ENCODE measurements at places on chromosomes 12 and 14.

GRCh38 chr12:105337391-105337790, 6.9 kb downstream of the C12orf75 start:
- no peak for DNase-seq

DNA sequence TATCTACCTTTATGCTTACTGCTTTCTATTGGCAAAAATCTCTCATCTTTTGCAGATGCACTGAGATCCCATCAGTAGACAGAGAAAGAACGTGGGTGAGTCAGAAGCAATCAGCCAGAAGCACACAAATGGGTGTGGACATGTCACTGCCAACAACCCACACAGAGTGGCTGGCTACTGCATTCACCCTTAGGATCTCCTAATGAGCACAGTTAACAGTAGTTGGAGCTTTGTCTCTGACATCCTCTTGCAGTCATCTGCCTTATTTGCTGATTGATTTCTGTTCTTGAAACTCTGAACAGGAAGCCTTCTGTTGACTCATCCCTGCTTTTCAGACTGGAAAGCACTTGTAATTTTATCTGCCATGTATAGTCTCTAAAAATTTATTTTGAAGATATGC, 117.2 kb downstream of the RGS6 start:
- DNase-seq, result no peak

- no peak for DNase-seq
Observed at GRCh38 chr12:104285740-104286515, 17.6 kb upstream of the EID3 start.

- peak; percentile 16 for DNase-seq
Observed at GRCh38 chr14:61280092-61280525, 1.0 kb downstream of the TMEM30B start.

- no peak for DNase-seq
Observed at GRCh38 chr12:91630083-91630482, 447.5 kb upstream of the DCN start.

DNA sequence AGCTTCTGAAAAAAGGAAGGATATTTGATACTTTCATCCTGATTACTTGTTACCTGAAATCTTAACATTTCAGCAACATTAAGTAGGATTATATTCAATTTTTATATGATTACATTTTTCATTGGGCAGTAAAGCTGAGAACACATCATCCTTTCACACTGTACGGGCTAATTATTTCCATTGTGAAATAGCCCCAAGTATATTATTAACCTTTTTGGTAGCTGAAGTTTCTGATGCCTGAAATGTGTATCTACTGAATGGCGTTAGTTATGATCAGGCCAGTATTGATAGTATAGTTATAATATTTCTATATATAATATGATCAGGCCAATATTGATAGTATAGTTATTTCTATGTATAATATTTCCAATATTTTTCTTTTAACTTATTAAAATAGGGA, 10.1 kb downstream of the SPATS2 start:
- no peak for DNase-seq

DNA sequence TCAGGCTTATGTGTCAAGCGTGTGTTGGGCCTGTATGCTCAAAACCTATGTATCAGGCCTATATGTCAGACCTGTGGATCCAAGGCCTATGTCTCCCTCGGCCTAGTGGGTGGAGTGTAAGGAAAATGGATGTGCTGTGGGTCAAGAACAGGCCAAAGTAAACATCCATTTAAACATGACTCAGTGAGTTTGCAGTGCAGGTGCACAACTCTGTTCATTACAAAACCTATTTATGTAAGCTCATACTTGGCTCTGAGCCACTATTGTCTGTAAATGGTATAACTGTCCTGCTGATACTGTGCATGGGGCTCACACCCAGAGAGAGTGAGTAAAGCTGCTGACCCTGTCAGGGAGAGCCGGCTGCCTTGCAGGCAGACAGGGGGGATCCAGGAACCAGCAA, 249.7 kb upstream of the AVPR1A start:
- no peak for DNase-seq

GRCh38 chr14:42335918-42336317, 729.2 kb downstream of the LRFN5 start:
- no peak for DNase-seq

DNA sequence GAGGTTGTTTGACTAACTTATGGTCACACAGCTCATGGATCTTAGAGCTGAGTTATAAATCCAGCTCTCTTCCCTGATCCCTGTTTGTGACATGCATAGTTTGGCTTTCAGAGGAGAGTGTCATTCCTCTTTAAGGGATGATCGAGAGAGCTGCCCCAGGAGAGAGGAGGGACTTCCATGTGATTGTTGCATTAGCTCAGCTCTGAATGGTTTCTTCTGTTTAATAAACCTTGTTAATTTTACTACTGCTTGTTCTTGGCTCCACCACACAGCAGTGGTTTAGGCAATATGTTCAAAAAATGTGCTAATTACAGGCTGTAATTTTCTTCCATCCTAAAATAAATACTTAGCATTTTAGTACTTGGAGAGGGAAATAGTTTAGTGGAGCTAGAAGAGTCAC, 152.5 kb downstream of the C12orf75 start:
- DNase-seq, result no peak

DNA sequence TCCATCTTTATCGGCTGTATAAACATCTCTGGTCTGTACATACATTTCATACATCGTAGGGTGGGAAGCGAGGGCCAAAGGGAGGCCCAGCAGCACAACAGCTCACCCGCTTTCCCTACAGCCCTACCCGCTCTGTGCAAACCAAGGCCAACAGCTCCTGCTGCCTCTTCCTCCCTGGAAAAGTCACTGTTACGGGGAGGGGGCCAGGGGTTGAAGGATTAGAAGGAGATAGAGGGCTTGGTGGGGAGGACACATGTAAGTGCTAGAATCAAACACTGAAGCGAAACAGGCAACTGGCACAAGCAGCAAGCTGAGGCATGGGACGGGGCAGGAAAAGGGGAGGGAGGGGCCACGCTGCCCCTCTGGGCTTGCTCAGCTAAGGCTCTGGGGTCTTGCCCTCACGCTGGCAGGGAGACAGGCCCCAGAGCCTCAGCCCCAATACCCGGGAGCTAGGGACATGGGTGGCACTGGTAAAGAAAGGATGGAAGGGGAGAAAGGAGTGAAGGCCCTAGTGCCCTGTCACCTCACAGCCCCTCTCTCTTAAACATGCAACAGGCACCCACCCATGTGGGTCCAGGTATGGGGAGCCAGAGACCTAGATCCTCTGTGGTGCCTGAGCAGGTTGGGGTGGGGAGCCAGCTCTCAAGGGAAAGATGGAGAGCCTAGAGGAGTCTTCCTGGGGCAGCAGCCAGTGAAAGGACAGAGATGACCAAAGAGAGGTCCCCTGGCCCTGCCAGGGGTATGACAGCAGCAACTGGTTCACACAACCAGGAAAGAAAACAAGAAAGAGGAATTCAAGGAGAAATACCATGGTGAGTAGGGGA, 14.4 kb downstream of the SPRYD3 start:
- no peak for DNase-seq

DNA sequence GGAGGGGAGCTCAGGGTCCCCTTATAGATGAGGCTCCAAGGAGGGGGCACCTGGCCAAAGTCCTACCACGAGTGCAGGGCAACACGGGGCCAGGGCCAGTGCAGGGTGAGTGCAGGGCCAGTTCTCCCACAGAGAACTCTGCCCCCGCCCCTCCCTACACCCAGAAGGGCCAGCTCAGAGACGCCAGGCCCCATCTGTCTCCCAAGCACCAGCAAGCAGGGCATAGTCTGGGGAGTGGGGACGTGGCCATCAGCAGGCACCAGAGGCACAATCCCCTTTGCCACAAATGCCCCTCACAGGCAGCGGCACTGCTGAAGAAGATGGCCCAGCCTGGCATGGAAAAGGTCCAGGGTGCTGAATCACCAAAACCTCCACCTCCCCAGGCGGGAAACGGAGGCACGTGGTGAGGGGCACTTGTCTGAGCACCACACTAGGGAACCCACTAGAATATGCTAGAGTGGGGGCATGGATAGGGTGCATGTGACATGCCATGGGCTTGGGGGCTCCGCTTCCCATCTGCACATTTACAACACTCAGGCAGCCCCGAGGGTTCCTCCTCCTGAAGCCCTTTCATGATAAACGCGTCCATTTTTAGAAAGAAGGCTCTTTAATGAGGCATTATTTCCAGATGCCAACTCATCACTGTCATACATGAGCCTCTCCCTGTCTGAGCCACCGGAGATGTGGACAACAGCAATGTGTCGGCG, 17.8 kb downstream of the CCDC85C start:
- no peak for DNase-seq

DNA sequence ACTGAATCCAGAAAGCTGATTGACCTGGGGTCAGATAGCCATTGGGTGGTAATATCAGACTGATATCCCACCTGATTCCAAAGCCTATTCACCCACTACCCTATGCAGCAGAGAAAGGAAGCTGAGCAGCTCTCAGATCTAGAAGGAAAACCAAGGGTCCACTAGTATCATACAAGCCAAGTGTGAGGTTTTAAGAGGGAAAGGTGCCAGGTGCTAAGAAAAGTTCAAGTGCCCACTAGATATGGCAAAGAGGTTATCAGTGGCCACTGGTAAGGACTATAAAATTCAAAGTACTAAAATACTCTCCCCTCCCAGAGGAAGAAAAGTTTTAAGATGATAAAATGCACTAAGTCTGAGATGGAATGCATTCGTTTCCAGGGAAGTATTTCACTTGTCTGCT, 85.6 kb downstream of the PPM1H start:
- DNase-seq, result no peak

DNA sequence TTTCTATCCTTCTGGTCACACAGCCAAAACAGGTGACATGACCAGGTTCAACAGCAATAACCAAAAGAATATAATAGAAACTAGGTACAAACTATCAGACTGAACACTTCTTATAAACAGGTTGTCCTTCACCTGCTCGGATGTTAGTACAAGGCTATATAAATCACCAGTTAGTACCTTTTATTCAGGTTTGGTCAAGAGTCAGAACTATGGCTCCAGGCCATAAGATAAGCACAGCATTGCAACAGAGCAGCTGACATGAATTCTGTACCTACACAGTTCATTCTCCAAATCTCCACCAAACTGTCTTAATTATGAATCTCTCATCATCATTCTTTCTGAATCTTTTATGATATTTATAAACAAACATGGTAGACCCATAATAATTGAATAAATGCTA, 123.9 kb downstream of the DIO2 start:
- no peak for DNase-seq

DNA sequence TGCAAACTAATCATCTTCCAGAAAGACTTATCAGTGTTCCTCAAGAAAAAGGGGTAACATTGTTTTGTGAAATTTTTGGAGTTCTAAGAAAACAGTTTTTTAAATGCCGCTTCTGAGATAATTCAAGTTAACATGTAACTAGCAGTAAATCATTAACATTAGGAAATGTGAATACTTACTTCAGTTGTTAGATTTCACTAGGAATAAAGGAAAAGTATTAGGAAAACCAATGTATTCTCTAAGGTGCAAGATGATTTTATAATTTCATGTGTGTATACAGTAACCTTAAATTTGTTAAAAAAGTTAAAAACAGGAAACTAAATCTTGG, 36.8 kb downstream of the PAPOLA start:
- no peak for DNase-seq

GRCh38 chr14:90828642-90829487, 12.6 kb upstream of the TTC7B start:
- DNase-seq, result peak; percentile 29

GRCh38 chr12:12533238-12533829, 29.3 kb downstream of the DUSP16 start:
- DNase-seq, result no peak

DNA sequence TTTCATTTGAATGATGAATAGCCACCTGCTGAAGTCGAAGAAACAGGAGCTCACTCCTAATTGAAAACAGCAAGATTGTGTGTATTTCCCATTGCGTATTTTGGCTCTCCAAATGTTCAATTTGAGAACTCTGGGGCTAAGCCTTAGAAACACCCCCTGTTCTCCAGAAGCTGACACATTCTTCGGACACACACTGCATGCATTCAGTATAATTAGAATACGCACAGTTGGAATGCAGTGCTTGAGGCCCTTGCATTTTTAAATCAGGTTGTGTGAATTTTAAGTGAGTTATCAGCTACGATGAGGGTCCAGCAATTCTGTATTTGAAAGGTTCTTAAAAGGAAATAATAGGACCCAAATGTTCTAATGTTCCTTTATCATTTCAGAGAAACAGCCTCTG, 103.8 kb downstream of the PRKD1 start:
- no peak for DNase-seq

- DNase-seq, result peak; percentile 34
Observed at GRCh38 chr14:33950320-33951182, at the start of gene EGLN3. EGLN3 (minus strand) TSS chr14:33951074; CDS start chr14:33950752, 322 bp downstream.

GRCh38 chr14:45492876-45493275, 239.9 kb upstream of the MIS18BP1 start:
- DNase-seq, result no peak

GRCh38 chr12:30691122-30691879, 4.4 kb downstream of the IPO8 start:
- DNase-seq, result no peak

- DNase-seq, result no peak
Observed at GRCh38 chr12:92561543-92561899, 141.3 kb upstream of the PLEKHG7 start.

DNA sequence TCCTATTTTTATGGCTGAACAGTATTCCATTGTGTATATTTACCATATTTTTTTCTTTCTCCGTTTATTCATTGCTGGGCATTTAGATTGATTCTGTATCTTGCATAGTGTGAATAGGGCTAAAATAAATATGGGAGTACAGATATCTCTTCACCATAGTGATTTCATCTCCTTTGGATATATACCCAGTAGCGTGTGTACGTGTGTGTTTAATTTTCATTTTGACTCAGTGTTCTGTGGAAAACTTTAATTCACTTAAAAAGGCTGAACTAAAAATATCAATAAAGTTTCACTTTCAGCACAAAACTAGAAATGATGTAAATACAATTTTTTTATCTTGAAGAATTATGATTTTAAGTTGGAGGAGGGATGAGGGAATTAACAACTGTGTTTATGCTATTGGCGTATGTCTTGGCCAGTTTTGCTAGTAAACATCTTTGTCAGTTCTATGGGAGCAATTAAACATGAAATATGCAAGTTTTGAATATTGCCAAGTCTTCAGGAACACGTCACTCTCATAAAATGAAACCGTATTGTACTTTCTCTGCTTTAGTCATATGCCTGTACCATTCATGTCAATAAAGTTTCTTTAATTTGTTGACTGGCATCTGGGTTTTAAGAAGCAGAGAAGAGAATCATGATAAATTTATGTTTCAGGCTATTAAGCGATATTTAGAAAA, 99.8 kb downstream of the PTGER2 start:
- DNase-seq, result no peak

- no peak for DNase-seq
Observed at GRCh38 chr12:2680676-2681039, 114.1 kb upstream of the FKBP4 start.

- DNase-seq, result no peak
Observed at GRCh38 chr12:65570451-65571130, 253.7 kb upstream of the HMGA2 start.

- no peak for DNase-seq
Observed at GRCh38 chr12:11782914-11783420, 133.5 kb downstream of the ETV6 start.

Data from CD4-positive, alpha-beta T cell treated with Interferon gamma for 1 hour (primary cell).